ENCODE measurements at places on chromosomes 6 and 20.
A peak's percentile ranks its signal among the peaks of the same experiment; 100 is the strongest.

GRCh38 chr6:28586324-28586723 lies 60.6 kb downstream of the GPX5 start:
- no peak for DNase-seq

- DNase-seq: no peak
Observed at GRCh38 chr20:23119456-23120216, 33.5 kb upstream of the CD93 start.

- DNase-seq: no peak
Observed at GRCh38 chr6:126516411-126516810, 176.5 kb downstream of the CENPW start.

GRCh38 chr6:30541515-30542403 lies 14.5 kb downstream of the GNL1 start:
- DNase-seq: peak; percentile 54

GRCh38 chr6:2937627-2938003 lies 33.8 kb downstream of the SERPINB6 start:
- DNase-seq: no peak

- DNase-seq: no peak
Observed at GRCh38 chr6:99276747-99277146, 72.7 kb downstream of the FAXC start.

GRCh38 chr6:72595812-72596211 lies 26.1 kb upstream of the KCNQ5 start:
- DNase-seq: no peak

- DNase-seq: no peak
Observed at GRCh38 chr6:40472353-40472752, 114.8 kb downstream of the LRFN2 start.

DNA sequence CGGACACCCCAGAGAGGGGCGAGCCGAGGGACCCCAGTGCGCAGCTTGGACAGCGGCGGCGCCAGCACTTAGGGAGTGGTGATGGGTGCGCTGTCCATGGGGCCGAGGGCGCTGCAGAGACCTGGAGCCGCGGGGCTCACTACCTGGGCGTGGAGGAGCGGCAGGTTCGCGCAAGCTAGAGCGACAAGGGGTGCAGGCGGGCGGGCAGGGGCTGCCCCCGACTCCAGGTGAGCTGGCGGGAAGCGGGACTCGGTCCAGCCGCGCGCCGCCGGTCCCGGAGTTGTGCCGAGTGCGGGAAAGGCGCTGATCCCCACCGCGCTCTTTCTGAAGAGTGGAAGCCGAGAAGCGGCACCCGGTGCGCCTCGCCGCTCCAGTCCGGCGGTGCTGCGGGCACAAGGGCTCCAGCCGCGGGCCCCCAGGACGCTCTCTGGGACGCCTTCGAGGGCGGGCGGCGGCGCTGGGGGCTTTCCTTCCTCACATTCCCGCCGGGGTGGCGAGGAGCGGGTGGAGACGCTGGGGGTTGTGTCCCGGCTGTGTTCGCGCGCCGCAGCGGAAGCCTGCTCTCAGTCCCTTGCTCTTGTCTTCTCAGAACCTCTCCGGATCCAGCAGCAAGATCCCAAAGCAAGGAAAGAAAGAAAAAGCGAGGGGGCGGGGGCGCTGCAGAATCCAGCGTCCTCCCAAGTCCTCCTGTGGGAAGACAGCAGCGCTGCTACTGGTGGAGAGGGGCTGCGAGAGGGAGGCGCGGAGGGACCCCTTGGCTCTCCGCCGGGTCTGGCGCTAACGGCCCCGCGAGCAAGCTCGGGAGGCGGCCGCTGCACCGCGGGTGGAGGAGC lies at the start of gene B3GAT2:
Gene B3GAT2 (minus strand): TSS at position 610 of the 833 bp plus-strand sequence. CDS start 631 bp downstream, outside the sequence.
- DNase-seq: no peak

- DNase-seq: peak; percentile 34
Observed at GRCh38 chr20:33915726-33916331, 77.9 kb upstream of the RALY start.

- DNase-seq: no peak
Observed at GRCh38 chr6:166258854-166259276, 49.3 kb downstream of the PRR18 start.

- DNase-seq: no peak
Observed at GRCh38 chr6:77451466-77451865, 11.8 kb downstream of the HTR1B start.

GRCh38 chr20:378961-379336 lies 1.6 kb upstream of the TRIB3 start:
- DNase-seq: no peak

- DNase-seq: no peak
Observed at GRCh38 chr20:17343656-17344452, 117.0 kb downstream of the PCSK2 start.

DNA sequence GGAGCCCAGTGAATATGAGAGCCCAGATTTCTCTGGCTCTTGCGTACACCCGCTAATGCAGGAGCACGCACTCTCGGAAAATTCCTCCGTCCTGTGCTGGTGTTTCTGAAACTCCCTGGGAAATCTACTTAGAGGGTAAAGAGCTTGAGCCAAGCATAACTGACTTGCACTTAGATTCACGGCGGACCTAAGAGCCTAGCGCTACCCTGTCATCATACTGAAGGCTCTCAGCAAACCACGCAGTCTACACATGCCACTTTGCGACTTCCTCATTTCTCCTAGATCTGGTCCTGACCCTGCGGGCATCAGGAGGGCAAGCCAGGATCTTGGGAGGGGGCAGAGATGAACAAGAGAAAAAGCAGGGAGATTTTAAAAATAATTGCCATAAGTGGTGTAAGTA lies 324.7 kb downstream of the CD83 start:
- DNase-seq: no peak

DNA sequence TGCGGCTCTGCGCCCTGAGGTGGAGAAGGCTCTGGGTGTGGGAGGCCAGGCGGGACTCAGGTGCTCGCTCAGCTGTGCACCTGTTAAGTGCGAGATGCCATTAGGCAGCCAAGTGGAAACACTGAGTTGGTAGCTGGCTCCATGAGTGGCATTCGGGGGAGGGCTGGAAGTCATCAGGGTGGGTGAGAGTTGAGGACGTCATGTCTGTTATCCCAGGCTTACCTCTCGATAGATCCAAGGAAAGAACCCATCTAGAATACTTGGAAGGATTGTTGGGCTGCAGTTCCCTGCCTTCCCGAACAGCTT lies 41.3 kb downstream of the TAF8 start:
- no peak for DNase-seq

DNA sequence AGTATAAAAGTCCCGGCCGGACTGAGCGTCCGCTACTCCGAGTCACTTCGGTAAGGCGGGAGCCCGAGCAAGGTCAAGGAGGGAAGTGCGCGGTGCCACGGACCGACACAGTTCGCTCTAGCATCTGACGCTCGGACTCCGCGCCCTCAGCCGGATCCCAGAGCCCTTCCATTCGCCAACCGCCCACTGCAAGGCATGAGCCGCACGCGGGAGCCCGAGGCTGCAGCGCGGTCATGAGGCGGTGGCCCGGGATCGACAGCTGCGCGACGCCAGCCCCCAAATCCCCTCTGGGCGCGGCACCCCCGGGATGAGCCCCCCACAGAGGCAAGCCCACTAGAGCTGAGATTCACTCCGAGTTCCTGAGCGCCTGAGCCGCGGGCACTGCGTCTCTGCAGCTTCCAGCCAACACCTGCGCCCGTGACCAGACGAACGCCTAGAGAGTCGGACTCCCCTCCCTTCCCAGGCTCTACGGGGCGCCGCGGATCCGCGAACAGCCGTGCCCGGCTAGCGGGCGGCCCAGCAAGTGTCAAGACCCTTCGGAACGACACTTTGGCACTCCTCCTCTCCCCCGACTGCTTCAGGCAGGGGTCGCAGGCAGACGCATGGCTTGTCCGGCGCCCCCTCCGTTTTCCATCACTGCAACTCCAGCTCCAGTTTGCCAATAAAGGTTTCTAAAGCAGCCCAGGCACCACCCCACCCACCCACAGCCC lies 725 bp upstream of the ISM1 start:
- DNase-seq: peak; percentile 6

GRCh38 chr6:474453-475185 lies 83.1 kb downstream of the IRF4 start:
- DNase-seq: peak; percentile 43

GRCh38 chr20:1505361-1505760 lies 14.1 kb upstream of the SIRPB2 start:
- no peak for DNase-seq

DNA sequence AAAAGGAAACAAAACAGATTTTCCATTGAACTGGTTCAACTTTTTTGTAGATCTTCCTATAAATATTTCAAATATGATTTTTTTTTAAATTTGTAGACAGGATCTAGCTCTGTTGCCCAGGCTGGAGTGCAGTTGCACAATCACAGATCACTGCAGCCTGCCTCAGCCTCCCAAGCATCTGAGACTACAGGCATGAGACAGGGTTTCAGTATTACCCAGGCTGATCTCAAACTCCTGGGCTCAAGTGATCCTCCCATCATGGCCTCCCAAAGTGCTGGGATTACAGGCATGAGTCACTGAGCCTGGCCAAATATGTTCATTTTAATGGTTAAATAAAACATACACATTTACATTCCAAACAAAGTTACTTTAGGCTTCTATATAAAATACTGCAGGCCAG lies 33.6 kb downstream of the SAMHD1 start:
- DNase-seq: no peak

- DNase-seq: no peak
Observed at GRCh38 chr6:70385901-70386300, 27.4 kb upstream of the FAM135A start.

DNA sequence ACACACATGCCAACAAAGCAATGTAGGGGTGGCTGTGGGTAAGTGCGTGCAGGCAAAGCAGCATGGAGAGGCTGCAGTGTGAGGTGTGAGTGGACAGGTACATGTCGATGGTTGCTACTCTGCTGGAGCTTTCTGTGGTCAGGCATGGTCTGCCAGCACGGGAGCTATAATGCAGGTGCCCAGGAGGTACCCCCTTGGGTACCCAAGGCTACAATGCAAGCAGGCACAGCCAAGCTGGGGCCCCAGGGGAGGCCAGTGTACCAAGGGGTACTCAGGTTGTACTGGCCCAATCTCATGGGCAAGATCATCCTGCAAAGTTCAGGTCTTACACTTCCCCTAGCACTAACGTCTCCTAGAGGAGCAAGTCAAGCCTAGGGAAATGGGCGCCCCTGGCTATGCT lies 58.4 kb upstream of the IRAK1BP1 start:
- no peak for DNase-seq

- no peak for DNase-seq
Observed at GRCh38 chr20:56606174-56606945, 22.7 kb upstream of the TFAP2C start.

DNA sequence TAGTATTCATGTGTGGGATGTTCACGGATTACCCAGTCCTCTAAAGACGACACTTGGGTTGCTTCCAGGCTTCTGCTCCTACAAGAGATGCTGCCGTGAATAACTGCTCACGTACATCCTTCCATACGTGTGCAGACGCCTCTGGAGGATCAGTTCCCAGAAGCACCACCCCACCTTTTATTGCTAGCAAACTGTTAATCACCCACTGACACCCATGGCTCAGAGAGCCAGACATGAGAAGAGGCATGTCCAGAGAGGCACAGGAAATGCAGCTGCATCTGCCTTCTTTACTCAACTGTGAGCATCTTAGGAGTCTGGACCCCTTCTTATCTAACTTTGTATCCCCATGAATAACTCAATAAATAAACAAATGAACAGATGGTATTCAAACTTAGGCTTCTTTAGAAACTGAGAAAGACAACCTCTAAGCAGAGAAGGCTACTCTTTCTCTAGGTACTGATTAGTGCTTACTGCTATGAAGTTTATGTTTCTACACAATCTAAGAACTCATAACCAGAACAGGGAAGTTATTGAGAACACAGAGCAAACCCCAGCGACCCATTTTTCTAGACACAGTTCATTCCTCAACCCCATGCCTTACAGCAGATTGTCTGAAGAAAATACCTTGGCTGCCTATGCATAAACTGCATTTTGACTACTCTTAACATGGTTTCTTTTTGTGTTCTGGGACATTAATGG lies 228.7 kb upstream of the RREB1 start:
- DNase-seq: no peak

DNA sequence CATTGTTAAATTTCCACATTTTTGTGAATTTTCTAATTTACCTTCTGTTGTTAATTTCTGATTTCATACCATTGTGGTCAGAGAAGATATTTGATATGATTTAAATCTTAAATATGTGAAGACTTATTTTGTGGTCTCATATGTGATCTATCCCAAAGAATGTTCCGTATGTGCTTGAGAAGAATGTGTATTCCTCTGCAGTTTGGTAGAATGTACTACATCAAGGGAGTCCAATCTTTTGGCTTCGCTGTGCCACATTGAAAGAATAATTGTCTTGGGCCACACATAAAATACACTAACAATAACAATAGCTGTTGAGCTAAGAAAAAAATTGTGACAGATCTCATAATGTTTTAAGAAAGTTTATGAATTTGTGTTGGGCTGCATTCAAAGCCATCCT lies 176.2 kb upstream of the PRND start:
- no peak for DNase-seq

GRCh38 chr6:104537872-104538271 lies 321.8 kb downstream of the HACE1 start:
- no peak for DNase-seq

GRCh38 chr6:53982366-53983050 lies 128.7 kb upstream of the MLIP start:
- DNase-seq: no peak

GRCh38 chr6:45300736-45301135 lies 27.4 kb upstream of the RUNX2 start:
- DNase-seq: no peak

- DNase-seq: no peak
Observed at GRCh38 chr6:53159558-53159957, 10.9 kb upstream of the GCM1 start.

GRCh38 chr6:106522562-106523250 lies 106.6 kb downstream of the RTN4IP1 start:
- no peak for DNase-seq

DNA sequence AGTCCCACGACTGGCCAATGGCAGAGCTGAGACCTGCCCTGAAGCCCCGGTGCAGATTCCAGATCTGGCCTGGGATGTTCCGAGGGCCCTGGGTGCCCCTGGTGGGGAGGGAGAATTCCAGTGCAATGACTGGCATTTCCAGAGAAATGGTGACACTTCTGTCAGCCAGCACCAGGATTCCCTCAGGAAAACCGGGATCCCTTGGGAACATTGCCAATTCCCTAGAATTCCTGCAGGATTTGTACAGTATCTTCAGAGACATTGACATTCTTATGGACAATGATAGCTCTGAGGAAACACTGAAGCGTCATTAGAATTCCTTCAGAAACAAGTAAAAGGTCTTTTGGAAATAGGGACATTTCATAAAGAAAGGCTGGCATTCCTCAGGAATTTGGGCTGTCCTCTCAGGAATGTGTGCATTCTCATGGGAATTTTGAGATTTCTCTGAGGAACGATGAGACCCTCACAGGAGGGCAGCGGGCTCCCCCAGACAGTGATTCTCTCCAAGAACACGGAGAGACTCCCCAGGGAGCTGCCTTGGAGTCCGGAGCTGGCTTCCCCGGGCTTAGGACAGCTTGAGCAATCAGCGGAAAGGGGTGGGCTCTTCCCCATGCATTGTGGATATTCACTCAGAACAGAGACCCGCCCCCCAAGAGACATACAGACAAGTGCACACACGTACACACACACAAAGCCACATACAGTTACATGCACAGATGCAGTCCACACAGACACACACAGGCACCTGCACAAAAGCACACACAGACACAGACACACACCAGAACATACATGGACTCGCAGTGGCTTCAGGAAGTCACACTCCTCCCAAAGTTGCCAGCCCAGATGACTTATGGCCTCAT lies 35.2 kb upstream of the BPIFA2 start:
- DNase-seq: no peak

Data from stimulated activated CD4-positive, alpha-beta T cell treated with anti-CD3 and anti-CD28 coated beads, Interleukin-1b, Interleukin-23, amount 100 ng/mL, for 24 hours (primary cell).